NCI-H510A (cell line): ENCODE measurements at places on chromosomes 2 and 18.

- DNase-seq, result no peak
Measured at GRCh38 chr2:70442301-70443077, 111.1 kb downstream of the TGFA start.

DNA sequence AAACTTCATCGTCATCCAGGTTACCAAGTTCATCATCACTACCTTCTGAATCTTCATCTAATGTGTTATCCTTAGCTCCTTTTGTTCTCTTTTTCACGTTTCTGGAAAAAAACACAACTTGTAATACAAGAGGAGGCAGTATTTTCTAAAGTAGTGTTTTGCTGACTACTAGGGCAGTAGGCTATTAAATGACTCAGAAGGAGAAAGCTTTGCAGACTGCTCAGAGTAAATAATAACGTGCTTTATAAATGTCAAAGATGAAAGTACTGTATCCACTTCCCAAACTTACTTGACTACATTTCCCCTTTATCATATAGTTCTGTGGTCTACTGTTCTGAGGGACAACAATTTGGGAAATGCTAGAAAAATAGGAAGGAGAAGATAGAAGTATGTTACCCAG is 15.6 kb downstream of the CEBPZOS start:
- no peak for DNase-seq

- DNase-seq, result no peak
Measured at GRCh38 chr18:24704946-24705630, 244.7 kb downstream of the HRH4 start.

DNA sequence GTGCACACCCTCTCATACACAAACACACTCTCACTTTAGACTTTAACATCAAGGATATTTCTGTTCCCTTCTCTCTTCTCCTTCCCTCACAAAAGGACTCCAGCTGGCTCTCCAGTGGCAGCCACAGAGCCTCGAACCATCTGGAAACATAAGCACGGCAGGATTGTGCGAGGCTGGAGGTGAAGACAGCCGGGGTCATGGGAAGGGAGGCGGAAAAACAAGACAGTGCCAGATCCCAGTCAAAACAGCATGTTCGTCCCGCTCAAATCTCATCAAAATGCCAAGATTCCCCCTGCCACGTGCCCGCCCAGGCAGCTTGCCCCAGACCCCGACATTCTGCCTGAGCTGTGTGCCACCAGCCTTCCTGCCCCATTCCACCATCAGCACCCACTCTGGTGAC is 180.3 kb downstream of the ZBTB7C start:
- DNase-seq, result no peak

- no peak for DNase-seq
Measured at GRCh38 chr2:239809391-239809790, 215.8 kb downstream of the NDUFA10 start.

- no peak for DNase-seq
Measured at GRCh38 chr2:204776781-204777559, 231.7 kb downstream of the PARD3B start.

- DNase-seq, result no peak
Measured at GRCh38 chr2:200359552-200359951, 53.1 kb downstream of the SPATS2L start.

- no peak for DNase-seq
Measured at GRCh38 chr18:2908166-2908945, 61.5 kb downstream of the EMILIN2 start.

DNA sequence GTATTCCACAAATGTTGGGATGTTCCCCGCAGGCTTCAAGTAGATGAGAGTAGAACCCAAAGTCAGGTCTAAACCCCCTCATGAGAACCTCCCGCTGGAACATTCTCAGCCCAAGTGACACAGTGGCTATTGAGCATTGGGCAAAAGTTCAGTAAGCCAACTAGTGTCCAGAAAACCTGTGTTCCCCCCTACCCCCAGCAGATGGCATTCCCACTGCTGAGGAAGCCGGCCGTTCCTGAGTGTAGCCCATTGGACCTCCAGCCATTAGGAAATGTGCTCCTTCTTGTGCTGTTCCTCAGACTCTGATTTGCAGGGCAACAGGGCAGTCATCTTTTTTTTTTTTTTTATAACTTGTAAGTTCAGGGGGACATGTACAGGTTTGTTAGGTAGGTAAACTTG is 152.1 kb downstream of the NCK2 start:
- no peak for DNase-seq

DNA sequence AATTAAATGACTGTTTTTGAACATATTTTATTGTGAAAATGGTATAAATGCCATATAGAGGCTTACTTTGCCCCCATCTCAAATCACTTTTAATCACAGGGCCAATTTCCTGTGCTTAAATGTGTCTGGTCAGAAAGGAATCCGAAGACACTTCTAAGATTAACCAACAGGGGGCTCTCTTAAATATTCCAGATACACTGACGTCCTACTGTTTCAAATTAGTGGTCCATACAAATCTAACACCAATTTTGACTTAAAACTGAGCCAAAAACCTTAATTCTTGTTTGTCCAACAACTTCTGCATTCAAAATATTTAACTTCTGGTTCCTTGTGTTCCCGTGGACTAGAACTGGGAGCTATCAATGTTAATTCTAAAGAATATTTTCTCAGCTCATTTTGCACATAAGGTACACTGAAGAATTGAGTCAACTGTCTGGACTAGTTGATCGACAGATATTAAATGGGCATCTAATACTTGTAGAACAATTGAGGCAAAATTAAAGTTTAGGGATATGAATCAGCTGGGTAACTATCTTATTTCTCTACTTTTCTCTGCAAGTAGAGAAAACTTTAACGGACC is 557.5 kb downstream of the ARHGAP15 start:
- no peak for DNase-seq

- no peak for DNase-seq
Measured at GRCh38 chr2:27149570-27150405, 984 bp downstream of the TCF23 start.

DNA sequence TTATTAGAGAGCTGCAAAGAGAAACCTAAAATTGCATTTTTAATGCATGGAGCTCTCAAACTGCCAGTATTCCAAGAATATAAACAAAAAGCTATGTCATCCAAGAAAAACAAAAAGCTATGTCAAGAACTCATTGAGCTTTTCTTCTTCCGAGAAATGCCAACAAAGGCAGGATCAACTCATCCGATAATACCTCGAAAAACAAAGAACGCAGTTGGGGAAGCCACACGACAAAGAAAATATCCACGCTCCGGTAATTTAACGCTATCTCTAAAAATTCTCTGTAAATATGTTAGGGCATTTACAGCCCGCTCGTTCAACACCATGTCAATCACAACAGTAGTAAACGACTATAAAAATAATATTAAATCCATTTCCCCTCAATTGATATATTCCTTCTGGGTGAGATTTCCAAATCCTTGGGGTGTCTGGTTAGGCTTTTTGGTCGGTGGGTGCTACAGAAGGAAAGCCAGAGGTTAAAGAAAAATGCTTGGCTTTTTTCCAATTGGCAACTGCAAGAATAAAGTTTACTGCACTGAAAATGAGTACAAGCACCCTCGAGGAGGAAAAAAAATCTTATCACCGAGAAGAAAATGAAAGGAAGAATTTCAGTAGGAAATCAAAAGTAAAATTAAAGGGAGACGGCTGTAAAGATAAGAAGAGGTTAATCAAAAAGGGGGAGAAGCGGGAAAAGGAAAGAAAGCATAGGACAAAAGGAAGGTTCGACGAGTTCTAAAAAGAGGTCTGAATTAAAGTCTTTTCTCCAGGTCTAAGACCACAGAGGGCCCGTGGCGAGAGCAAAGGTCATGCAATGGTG is 856 bp downstream of the TIA1 start:
- peak; percentile 3 for DNase-seq

- DNase-seq, result no peak
Measured at GRCh38 chr2:232420073-232420454, 13.4 kb downstream of the ALPG start.
